ENCODE measurements at places on chromosomes 5 and 9.

- no peak for DNase-seq
Measured at GRCh38 chr9:126938327-126938726, 23.7 kb downstream of the RALGPS1 start.

GRCh38 chr5:124161266-124161665, 585.2 kb downstream of the ZNF608 start:
- DNase-seq, result no peak

GRCh38 chr5:142830241-142831008, 60.2 kb downstream of the ARHGAP26 start:
- DNase-seq, result no peak

DNA sequence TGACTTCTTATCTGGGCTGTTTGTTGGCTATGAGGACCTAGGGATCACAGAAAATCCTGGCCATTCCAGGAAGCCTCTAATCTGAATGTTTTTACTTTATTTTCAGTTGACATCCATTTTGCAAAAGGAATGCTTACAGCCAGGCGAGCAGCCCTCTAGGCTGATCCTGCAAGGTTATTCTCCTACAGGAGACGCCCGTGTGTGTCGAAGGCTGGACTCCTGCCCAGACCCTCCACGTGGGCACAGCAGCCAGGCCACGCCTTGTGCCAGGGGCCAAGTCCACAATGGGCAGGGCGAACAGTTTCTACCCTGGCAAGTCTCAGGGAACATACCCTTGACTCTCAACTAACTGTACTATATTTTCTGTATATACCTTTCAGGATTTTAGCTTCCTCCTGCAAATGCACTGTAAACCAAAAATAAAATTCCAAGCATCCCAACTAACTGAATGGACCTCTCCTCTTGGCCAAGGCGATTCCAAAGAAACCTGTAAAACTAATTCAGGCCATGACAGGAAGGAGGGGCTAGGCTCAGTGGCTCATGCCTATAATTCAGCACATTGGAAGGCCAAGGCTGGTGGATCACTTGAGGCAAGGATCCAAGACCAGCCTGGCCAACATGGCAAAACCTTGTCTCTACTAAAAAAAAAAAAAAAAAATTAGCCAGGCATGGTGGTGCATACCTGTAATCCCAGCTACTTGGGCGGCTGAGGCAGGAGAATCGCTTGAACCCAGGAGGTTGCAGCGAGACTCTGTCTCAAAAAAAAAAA, 5.7 kb downstream of the CMBL start:
- DNase-seq, result no peak

DNA sequence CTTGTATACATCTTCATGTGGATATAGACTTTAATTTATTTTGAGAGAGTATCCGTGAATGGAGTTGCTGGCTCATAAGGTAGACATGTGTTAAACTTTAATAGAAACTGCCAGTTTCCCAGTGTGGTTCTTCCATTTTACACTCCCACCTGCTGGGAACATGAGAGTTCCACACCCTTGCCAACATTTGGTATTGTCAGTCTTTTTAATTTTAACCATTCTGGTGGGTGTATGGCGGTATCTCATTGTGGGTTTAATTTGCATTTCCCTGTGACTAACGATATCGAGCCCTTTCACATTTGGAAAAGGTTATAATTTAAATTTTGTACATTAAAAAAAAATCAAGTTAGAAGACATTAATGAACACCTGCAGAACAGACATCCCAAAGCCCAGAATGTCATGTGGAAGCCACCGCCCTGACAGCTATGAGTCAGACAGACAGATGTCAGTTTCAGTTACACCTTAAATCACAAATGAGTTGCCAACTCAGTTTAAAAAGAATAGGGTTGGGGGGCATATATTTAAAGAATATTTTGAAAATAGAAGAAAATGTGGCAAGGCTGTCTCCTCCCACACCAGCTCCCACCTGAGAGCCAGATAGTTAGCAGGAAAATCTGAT, 36.9 kb downstream of the ANKRD33B start:
- DNase-seq, result no peak

- DNase-seq, result no peak
Measured at GRCh38 chr9:103981912-103982311, 112.2 kb upstream of the SMC2 start.

- no peak for DNase-seq
Measured at GRCh38 chr5:145830594-145830993, 4.5 kb downstream of the PRELID2 start.

DNA sequence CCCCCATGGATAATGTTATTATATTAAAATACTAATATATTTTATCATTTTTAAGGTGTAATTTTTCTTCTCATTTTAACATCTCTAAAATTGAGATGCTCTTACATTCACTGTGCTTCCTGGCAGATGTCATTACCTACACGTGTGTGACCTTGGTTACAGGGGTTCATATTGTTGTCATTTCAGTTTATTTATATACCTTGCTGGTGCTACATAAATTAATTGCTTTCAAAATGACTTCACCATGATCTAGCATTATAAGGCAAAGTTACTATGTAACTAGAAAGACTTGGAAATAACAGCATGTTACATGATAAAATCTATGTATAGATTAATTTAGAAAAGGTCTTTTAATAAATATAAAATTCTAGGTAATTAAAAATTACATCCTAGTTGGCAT, 60.9 kb downstream of the ARHGEF28 start:
- DNase-seq, result no peak

GRCh38 chr5:146515473-146516150, 378 bp downstream of the GPR151 start:
- no peak for DNase-seq

- no peak for DNase-seq
Measured at GRCh38 chr9:136673088-136673974, 10.6 kb downstream of the EGFL7 start.

DNA sequence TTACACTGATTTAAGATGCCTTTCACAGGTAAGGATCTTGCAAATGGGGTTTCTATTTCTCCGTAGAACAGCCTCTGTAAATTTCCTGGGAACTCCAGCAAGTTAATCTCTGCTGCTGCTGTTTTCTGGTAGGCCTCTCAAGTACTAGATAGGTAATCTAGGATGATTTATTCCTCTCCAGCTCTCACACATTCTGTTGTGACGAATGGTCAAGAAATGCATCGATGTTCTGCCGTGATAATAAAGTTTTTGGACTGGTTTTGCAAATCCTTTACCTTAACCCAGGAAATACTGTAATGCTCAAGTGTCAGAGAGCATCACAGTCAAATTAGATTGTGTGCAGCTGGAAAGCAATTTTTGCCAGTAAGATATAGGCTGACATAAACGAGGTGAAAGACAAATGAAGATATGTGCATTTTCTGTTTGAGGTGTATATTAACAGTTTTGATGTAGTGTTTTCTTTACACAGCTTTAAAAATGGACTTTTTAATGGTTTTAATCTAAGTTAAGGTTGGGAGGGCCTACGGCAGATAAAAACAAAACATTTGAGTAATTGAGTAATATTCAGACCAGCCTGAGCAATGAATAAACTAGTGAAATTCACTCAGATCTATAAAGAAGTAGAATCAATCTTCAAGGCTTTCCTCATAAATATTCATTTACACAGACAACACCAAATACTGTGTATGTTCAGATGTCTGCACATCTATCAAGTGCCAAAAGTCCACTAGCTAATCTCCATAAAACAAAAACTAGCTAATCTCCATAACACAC, 300.6 kb upstream of the EDIL3 start:
- DNase-seq, result no peak

- DNase-seq, result peak; percentile 56
Measured at GRCh38 chr9:79570448-79571308, 1.1 kb upstream of the TLE4 start.

DNA sequence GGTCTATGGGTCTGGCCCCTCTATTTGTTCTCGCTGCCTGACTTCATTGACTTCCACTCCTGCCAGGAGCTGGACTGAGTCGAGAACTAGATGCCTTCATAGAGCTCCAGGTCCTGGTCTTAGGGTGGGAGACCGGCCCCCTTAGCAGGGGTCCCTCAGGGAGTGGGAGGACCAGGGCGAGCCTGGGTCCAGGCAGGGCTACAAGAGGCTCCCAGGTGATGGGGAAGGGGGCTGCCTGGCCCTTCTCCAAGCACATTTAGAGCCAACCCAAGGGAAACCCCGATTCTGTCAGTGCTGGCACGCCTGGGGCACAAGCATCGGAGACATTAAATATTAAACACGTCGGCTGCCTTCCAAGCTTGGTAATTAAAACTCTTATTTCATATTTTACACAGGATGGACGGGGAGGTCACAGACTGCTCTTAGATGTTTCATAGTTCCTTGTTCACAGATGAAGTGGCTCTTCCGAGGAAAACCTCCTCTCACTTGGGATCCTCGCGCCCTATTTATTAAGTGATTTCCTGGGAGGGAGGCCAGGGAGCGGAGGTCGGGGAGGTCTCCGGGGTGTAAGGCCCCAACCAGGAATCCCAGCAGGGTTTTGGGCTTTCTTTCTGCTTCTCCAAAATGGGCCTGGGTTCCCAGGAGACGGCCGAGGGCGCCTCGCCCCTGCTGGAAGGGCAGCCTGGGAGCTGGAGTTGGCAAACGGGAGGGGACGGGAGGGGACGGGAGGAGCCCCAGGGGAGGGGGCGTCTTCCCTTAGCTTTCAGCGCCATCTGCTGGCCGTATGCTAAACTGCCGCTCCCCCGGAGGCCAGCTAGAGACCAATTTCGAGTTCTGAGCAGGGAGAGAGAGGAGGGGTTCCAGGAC, 23.4 kb upstream of the ZBTB43 start:
- DNase-seq, result peak; percentile 98

- DNase-seq, result no peak
Measured at GRCh38 chr9:76667521-76667957, 96.7 kb upstream of the PCA3 start.

DNA sequence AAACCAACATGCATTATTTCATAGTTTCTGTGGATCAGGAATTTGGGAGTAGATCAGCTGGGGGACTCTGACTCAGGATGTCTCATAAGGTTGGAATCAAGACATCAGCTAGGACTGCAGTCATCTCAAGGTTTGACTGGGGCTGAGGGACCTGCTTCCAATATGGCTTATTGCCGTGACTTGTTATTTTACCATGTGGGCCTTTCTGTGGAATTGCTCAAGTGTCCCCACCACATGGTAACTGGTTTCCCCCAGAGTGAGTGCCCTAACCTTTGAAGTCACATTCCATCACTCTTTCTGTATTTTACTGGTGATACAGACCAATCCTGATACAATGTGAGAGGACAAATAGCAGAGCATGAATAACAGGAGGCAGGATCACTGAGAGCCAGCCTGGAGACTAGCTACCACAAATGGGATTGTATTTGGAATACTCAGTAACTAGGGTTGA, 70.2 kb upstream of the ELL2 start:
- DNase-seq, result no peak

DNA sequence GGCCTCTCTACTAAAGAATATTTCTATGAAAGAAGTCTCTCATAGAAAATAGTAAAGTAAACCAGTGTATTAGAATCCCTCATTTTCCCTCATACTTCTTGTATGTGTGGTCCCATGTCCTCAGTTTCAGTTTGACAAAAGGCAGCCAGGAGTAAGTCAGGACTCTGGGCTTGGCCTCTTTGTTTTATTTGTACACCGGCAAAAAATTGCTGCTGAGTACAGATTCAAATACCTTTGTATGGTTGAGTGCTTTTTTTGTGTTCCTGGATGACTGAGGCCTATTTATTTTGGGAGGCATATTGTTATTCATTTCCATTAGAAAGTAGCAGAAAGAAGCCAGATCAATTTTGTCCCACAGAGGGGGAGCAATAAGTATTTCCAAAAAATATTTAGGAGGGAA, 47.3 kb upstream of the CEP78 start:
- no peak for DNase-seq

DNA sequence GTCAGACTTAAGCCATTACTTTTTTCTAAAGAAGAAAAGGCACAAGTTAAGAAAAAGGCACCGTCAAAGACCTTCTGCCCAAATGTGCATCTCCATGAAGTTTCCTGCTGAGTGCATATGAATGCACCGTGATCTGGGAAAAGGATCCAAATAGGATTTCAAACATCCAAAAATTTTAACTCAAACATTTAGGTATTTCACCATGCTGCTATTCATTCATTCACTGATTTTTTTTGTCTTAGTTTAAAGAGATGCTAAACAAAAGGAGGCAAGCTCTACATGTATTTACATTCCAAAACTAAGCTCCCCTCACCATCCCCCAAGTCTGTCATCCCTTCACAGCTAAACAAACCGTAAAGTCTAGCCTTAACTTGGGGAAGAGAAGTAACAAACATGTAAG, 291.9 kb downstream of the ARL15 start:
- no peak for DNase-seq

DNA sequence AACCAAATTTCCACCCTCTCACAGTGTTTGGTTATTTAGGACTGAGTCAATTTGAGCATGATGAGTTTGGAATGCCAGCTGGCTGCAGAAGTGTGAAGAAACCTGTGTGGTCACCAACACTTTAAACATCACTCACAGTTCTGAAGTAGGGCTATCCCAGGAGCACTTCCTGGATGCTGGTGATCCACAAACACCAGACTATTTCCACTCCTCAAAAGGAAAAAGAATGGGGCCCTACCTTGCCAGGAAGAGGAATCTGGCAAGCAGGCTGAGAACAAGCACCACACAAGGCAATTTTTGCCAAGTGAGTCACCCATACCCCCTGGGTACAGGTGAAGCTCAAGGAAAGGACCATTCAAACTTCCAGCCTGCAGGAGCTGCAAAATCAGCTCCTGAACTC, 294.2 kb upstream of the PTGER4 start:
- no peak for DNase-seq

DNA sequence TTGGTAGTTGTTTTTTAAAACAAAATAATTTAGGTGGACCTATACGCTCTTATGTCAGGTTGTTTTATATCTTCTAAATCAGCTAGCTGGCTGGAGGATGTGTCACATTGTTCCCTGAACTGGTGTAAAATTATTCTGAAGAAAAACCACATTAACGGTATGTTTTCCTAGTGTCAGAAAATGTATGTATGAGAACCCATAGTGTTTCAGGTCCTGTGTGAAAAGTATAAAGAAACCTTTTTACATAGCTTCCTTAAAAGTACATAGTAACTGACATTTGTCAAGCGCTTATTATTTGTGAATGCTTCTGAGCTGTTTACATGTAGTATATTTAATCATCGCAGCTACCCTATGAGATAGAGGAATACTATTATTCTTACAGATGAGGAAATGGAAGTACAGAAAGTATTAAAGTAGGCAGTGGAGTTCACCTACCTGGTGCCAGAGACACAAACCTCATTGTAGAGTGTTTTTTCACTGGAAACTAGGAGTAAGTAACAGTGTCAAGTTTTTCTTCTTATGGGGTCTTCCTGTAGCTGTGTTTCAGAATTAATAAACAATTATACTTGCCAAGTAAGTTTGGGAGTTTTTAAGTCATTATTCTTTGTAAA, 10.4 kb upstream of the FAM120AOS start:
- no peak for DNase-seq

- no peak for DNase-seq
Measured at GRCh38 chr5:176583076-176583475, 26.9 kb downstream of the GPRIN1 start.

DNA sequence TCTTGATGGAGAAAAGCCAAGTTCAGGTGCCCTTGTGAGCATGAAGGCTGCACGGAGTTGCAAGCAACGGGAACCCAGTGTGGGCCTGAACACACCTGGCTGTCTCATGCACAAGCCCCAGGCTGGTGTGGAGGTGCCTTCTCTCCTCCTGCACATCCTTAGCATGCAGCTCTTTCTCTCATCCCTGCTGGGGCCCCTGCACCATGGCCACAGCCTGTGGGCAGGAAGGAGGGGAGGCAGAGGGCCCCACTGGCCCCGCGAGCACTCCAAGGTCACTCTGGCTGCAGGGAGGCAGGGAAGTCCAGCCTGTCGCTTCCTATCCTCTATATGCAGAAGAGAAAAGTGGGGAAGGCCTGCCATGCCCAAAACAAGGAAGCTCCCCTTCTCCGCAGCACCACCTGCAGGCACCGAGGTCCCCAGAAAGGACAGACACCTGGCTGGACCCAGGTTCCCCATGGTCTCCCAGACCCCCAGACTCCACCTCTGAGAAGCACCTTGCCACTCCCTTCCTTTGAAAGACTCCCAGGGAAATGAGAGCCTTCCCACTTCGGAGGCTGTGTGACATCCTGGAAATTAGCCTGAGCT, 18.6 kb downstream of the STKLD1 start:
- DNase-seq, result no peak

All from neural crest cell (in vitro differentiated cells).